Bone marrow (tissue), 2 donors: ENCODE measurements at places on chromosomes 13 and 19.
A peak's percentile ranks its signal among the peaks of the same experiment; 100 is the strongest.

DNA sequence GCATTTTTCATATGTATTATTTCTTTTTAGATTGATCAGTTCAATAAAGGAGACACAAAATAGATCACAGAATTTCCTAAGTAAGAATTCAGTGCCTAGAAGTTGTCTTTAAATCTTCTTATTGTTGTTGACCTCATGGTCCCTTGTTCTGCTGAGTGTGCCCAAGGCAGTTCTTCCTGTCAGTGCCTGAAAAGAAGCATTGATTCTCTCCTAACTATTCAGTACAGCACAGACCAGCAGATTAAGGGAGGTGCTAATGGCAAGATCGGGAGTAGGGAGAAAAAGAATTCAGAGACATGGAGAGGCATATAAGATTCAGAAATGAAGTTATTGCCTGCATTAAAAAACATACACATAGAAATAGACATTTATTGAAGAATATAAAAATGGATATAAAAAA lies 180.5 kb upstream of the PCDH9 start:
- no peak for DNase-seq

- no peak for DNase-seq
These were observed 3.5 kb downstream of the DCAF15 start for GRCh38 chr19:13955662-13956364.

GRCh38 chr13:51715613-51716012 lies 88.3 kb downstream of the DHRS12 start:
- no peak for DNase-seq

- DNase-seq = no peak
These were observed 443.1 kb upstream of the SPRY2 start for GRCh38 chr13:80783926-80784565.

DNA sequence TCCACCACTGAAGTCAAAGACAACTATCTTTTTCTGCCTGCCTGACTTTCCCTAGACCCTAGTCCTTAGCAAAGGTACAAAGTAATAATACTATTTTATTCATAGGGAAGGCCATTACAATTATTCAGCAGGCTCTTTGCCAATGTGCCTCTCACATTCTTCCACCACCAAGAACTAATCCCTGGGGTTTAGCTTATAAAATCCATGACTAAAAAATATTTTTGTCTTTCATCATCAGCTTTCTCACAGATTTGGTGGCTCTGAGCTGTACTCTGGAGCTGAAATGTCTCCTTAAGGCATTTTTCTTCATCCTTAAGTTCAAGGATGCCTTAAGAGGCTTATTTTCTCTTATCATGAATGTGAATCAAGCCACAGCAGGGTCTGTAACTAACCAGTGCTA lies 96.1 kb downstream of the OXGR1 start:
- DNase-seq = no peak

DNA sequence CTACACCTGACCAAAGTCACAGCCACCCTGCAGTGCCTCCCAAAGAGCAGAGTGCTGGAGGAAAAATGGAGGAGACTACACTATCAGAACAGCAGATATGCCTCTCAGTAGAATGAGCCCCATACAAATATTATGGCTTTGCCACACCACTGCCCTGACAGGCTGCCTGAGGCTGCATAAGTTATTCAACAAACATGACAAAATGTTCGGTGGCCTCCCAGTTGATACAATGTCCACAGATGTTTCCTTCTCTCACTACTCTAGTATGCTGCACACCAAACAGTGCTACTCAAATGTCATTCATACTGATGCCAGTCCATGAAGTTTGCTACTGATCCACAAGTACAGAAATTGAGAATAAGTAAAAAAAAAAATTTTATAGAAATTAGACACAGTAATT lies 41.0 kb downstream of the N4BP2L2 start:
- no peak for DNase-seq

- no peak for DNase-seq
These were observed 6.4 kb downstream of the PGLS start for GRCh38 chr19:17517898-17518297.

GRCh38 chr13:60370343-60370742 lies 26.7 kb upstream of the TDRD3 start:
- DNase-seq = no peak

GRCh38 chr13:109684084-109684823 lies 102.1 kb downstream of the IRS2 start:
- DNase-seq = no peak

DNA sequence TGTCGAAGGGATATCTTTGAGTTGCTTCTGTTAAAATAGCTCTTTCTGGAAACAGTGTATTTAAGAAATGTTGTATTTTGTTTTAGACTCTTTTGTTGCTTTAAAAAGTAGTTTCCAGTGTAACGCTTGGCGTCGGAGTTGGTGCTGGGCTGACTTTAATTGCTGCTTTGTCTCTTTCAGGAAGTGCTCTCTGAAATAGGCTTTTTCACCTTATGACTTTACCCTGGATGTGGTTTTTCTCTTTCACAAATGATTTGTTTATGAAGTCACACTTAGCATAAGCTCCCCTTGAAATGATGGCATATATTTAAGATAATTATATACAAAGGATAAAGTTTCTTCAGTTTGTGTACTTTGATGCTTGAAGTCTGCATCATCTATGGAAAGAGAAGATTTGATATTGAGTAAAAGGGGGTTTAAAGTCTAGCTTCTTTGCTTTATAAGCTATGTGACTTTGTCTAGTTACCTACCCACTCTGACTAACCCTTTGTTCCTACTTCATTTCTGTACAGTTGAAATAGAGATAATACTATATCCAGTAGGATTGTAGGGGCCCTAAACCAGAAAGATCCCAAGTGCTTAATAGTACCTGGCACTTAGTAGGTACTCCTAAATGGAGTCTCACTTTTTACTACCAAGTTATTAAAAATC lies at the start of gene GPR18:
TSS of gene GPR18 (minus strand) at position 170 of the 651 bp plus-strand sequence. CDS start 2,507 bp downstream, outside the sequence.
- DNase-seq = peak; percentile 27

DNA sequence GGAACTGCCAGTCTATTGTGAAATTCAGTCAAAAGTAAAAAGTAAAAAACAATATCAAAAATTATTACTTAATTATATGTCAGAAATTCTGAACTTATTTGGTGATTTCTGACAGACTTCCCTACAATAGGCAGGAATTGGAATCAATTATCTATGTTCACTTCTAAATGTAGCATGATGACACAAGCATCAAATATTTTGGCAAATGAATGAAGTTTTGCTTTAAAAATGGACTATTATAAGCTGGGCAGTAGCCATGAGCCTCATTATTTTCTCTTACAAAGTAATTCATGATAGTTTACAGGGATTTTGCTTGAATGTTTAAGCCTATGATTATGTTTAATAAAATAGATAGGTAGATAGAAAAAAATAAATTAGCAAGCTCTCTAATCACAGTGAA lies 582.6 kb downstream of the SLITRK6 start:
- no peak for DNase-seq

- no peak for DNase-seq
These were observed 19.8 kb upstream of the SLC25A30 start for GRCh38 chr13:45437947-45438346.

- no peak for DNase-seq
These were observed 138.0 kb upstream of the IRS2 start for GRCh38 chr13:109924376-109924775.

- DNase-seq = no peak
These were observed 5.8 kb upstream of the TMC4 start for GRCh38 chr19:54178581-54179261.

DNA sequence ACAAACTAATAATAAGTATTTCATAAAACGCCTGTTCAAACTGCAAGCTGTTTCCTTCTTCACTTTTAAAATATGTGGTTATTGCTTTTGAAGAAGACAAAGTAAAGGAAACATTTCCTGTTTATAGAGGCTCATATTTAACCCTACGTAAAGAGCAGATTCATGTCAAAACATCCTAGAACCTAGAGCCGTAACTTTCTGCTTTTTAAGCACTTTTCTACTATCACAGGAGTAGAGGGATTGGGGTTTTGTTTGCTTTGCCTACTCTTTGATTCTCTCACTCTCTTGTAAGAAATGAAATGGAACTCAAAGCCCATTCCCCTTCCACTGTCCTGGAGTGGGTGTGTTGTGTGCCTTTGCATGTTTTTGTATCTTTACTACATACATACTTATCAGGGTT lies 54.0 kb upstream of the GPR183 start:
- no peak for DNase-seq

- no peak for DNase-seq
These were observed 38.8 kb downstream of the VSTM2B start for GRCh38 chr19:29564574-29565005.

DNA sequence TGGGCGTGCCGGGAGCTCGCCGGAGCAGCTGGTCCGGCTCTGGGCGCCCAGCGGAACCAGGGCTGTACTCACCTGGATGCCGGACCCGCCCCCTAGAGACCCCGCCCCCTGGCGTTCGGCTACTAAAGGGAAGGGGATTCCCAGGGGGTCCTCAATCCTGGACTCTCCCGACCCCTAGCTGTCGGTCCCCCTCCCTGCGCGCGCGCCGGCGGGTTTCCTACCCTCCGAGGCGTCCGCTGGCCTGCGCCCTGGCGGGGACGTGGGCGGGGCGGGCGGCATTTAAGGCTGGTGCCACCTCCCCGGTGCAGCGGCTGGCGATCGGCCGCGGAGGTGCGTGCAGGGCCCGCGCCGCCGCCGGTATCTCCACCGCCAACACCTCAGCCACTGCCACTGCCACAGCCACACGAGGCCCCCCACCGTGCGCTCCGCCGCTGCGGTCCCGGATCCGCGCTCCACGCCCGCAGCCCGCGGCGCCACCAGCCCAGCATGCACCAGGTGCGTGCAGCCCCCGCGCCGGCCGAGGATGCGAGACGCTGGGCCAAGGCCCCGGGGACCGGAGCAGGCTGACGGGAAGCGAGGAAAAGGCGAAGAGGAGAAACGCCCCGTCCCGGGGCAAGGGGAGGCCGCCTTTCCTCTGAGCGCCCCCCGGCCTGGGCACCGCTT lies at the start of gene ATP12A:
TSS of gene ATP12A (plus strand) at position 151 of the 663 bp plus-strand sequence. CDS start at position 487, 336 bp downstream.
- DNase-seq = no peak

DNA sequence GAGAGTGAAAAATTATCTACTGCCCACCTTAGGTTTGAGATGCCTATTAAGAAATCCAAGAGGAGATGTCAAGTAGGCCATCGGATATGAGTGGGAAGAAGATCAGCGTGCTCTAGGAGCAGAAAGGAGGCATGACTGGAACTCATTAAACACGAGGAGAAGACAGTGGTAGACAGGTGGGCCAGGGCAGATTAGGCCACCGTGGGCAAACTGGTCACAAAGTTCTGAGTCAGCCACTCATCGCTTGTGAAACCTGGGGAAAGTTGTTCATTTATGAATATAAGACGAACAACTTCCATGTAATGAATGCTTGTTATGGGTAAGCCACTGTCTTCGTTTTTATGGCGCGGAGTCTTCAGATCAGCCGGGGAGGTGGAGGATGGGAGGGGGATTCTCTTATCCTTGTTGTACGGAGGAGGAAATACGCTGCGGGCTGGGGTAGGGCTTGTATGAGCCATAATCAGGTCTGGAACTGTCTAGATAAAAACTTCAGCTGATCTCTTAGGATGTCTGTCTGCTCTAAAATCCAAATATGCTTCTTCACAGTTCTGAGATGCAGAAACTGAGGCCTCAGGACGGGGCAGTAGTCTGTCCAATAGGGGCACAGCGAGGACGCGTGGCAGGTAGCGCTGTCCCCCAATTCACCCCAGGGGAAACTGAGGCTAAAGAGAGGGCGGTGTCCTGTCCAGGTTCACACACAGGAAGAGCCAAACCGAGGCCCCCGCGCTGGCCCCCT lies 1.1 kb upstream of the ZNF444 start:
- DNase-seq = no peak

DNA sequence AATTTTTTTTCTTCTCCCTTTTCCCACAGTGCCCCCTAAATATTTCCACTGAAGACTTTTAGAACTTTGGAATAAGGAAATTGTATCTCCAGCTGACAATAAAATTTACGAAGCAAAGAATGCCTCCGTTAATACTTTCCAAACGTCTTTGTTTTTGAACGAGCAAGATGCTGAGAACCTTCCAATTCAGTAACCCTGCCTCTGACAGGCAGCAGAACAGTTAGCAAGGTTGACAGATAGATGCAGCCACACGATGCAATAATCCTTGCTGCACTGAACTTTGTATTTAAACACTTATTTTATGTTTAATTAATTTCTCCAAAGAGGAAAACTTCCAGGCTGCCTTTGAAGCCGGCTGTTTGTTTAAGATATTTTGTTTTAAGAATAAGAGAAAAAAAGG lies 71.8 kb upstream of the TSHZ3 start:
- no peak for DNase-seq

DNA sequence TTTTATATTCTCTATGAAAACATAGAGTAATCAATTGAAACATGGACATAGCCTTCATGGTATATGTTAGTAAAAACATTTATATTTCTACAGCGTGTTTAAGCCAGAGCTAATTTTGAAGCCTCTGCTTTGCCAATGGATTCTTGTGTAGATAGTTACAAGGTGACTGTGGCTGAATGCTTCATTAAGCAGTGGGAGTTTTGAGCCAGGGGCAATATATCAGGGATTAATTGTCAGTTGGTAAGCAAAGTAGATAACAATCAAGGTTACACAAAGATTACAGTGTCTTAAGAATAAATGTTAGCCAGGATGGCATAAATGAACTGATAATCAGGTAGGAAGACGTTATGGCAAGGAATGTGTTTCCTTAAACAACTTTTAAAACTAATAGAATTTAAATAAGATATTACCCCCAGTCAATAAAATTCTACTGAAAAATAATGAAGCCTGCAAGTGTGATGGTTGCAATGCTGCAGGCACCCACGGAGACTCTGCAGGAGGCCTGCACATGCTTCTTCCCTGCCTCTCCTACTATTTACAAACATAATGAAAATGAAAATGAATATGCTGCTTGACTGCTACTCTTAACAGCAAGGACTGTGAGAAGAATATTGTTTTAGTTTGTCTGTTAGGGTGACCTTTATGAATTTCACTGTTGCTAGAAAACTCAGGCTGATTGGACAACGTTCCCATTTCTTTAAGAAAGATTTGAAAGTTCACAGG lies 588.5 kb downstream of the GPC5 start:
- DNase-seq = no peak

DNA sequence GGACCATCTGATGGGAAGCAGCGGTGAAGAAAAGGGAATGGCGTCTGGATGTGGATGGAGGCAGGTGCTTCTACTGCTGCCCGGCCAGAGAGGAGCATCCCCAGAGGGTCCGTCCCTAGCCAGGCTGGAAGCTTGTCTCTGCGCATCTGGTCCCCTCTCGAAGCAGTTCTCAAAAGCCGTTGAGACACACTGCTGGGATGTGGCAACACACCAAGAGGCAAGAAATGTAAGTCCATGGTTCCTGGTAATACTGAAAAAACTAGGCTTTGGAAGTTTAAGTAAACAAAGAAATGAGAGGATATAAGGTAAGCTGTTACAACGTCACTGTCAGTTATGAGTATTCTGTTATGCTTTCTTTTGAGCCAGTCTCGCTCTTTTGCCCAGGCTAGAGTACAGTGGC lies 15.1 kb upstream of the FFAR2 start:
- no peak for DNase-seq

- no peak for DNase-seq
These were observed 49.8 kb downstream of the ELF1 start for GRCh38 chr13:40969169-40969901.

GRCh38 chr13:42645717-42646116 lies 71.8 kb downstream of the TNFSF11 start:
- no peak for DNase-seq

- no peak for DNase-seq
These were observed 102.9 kb upstream of the STARD13 start for GRCh38 chr13:33388286-33388998.
